ENCODE measurements at places on chromosomes 6 and 20.

DNA sequence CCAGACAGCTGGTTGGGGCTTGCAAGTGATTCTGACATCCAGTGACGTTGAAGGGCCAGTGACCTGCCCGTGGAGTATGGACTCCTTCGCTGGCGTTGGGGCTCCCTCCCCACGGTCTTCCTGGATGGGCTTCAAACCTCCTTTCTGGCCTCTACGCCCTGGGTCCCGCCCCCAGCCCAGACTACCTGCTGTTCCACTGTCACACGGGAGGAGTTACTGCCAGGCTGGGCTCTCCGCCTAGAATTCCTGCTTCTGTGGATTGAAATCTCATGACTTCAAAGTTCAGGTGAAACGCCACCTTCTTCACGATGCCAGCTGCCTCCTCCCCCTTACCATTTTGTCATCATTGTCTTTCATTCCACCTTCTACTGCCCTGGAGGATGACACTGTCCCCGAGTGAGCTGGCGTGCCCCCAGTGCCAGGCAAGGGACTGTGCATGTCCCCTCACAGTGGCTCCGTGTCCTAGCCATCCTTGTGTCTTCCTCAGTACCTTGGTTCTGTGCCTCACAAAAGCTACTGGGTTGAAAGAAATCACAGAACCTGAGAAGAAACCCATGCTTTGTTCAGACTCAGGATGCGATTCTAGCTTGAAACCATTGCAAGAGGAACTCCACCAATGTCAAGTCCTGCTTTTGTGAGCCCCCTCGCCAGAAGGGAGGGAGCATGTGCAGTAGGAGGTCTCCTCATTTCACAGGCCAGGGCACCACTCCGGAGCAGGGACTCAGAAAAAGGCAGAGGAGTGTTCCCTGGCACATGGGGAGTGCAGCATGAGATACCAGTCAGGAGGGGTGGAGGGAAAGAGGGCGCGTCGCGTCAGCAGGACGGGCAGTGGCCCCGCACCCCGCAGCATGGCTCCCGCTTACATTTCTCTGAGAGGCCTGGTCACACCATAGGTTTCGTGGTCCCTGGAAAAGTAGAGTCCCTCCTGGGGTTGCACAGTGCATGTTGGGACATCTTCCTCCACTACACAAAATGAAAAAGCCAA, 11.0 kb upstream of the IRF4 start:
- DNase-seq = no peak

- no peak for DNase-seq
Measured at GRCh38 chr6:122620902-122621301, 10.7 kb downstream of the PKIB start.

DNA sequence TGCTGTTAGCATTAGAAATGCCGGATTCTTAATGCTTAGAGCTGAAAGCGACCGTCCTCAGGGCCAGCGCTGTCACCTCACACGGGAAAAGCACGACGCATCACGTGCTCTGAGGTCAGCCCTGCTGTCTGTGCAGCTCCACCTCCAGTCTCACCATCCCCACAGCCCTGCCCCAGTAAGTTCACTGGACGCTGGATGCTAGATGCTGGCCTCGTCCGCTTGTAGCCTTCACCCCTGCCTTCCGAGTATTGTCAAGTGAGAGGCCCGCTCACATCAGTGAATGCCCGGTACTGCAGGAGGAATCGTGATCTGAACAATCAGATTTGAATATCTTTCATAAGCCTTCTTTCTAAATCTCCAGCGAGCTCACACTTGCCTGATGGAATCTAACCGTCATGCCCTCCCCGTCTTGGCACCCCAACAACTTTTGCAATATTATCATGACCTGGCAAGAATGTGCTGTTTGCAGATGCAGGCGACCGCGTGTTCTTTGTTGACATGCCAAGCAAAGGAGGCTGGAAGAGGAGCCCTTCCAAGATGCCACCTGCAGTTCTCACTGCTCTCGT, 64.9 kb downstream of the DLL1 start:
- no peak for DNase-seq

DNA sequence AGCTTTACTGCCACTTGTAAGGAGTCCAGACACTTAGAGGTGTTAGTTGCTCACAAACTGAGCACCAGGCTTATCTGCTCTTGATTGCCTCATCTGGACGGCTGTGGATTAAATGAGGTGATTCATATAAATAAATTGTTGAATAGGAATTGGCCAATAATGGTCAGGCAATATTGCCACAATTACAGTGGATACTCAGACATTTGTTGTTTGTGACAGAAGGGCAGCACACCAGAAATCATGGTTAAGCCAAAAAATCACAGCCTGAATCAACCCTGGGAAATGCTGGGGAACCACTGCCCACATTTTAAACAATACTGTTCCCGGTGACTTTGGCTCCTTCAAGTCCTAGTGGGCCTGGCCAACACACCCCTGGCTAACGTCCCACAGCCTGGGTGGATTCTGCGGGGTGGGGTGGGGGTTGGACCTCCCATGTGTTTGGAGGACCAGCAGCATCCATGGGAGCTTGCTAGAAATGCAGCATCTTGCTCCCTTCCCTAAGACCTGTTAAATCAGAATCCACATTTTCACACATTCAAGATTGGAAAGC, 29.5 kb upstream of the SPDEF start:
- no peak for DNase-seq

DNA sequence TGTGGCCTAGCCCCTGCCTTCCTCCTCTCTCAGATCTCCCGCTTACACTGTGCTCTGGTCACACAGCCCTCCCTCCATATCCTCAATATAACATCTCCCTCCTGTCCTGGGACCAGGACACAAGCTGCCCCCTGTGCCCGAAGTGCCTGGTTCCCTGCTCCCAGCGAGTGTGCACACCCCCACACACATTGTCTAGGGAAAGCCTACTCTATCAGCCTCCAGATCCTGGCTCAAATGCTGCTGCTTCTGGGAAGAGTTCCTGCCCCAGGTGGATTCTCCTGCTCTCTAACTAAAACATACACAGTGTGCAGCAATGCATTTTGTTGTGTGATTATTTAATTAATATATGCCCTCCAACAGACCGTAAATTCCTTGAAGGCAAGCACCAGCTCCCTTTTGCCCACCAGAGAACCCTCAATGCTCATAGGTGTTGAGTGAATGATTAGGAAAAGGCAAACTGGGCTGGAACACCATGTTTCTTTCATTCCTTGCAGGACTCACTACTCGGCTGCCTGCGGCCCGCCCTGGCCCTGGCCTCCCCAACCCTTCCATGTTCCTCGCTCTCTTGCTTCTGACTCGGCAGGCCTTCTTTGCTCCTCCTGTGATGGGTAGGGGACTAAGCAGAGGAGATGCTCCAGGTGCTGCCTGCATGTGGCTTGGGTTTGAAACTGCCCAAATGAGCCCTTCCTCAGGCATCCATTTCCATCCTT, 194.6 kb downstream of the ZDHHC14 start:
- no peak for DNase-seq

- peak; percentile 7 for DNase-seq
Measured at GRCh38 chr6:56595490-56596122, 47.1 kb downstream of the DST start.

GRCh38 chr20:5835321-5835821, 85.2 kb downstream of the SHLD1 start:
- DNase-seq = peak; percentile 30

DNA sequence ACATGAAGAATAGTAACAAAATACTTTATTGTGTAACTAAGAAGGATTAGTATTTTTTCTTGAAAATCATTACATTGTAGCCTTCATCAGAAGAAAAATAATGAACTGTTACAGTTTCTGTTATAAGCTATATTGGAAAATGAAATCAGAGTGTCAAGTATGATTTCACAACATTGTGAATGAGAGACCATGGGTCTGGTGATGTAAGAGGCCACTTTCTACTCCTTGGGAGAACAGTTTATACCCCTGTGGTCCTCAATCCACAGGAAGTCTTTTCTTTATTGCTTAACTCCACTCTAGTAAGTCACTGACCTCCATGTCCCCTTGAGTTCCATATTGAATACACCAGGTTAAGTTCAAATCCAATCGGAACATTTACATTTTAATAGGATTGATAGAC, 218.7 kb upstream of the FERMT1 start:
- DNase-seq = no peak

GRCh38 chr20:25063981-25064380, 6.0 kb upstream of the ACSS1 start:
- no peak for DNase-seq

DNA sequence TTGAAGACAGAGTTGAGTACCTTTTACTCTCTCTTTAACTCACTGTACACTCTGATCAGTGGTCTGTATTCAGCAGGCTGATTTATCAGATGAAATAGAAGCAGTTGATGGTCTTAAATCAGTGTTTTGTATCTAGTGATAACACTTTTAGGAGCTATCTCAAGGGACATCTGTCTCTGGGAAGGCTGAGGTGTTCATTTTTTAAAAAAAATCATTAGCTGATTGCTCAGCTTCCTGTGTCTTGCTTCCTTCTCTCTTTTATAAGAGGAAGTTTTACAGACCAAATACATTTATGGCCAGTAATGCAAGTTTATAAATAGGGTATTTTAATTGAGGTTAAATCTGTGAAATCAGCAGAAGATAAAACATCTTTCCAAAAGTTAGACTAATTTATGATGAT, 12.0 kb upstream of the CCDC170 start:
- DNase-seq = no peak

GRCh38 chr6:14807130-14807529, 438.7 kb upstream of the JARID2 start:
- DNase-seq = no peak

DNA sequence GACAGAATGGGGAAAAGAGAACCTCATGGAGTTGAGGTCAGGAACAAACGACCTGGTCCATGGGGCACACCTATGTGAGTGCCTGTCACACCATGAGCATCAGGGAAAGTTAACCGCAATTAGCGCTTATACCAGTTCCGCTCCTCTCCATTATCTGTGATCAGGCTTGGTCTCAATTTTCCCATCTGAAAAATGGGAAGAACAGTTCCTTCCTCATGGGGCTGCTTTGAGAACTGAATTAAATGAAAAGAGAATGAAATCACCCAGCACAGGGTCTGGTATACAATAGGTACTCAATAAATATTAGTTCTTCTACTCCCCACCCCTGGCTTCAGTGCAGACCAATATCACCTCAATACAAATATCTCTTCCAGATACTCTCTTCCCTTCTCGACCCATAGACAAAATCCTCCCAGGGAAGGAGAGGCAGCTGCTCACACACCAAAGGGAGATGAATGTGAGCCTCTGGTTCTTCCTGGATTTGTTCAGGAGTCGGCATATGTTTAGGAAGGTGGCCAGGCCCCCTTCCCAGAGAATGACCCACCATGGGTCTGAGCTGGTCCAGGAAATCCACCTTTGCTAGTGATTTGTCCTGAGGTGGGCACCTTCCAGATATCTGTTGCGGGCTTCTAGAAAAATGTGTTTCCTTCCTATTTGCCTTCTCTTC, 2.4 kb upstream of the PTGIS start:
- DNase-seq = no peak

DNA sequence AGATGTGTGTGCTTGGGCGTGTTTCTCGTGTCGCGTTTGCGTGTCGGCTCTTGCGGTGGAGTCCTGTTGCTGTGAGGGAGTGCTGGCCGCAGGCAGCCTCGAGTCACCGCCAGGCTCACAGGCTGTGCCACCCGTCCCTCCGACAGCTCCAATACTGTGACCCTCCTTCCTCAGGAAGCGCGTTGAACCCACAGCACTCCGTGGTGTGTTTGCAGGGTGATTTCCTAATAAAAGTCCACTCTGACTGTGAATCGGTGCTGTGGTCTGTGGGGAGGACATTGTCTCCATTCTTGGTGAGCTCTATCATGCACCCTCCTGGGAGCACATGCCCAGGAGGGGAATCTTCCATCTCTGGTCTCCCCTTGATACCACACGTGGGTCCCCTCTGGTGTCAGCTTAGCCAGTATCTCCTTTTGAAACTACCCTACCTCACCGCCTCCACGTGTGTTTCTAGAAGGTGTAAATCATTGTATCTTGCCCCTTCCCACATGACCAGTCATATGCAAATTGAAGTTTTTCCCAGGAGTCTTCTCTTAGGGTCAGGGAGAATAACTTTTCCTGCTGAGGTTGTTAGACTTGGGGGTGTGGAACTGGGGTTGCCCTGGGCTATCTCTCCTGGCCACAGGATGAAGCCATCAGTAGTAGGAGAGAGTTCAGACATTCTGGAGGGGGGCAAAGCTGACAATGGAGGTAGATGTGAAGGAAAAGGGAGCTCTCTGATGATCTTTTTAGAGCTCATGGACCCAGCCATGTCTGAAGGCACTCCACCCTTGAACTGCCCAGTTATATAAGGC, 13.3 kb upstream of the PCMTD2 start:
- DNase-seq = no peak

GRCh38 chr6:144321839-144322591, 36.9 kb downstream of the UTRN start:
- peak; percentile 47 for DNase-seq

DNA sequence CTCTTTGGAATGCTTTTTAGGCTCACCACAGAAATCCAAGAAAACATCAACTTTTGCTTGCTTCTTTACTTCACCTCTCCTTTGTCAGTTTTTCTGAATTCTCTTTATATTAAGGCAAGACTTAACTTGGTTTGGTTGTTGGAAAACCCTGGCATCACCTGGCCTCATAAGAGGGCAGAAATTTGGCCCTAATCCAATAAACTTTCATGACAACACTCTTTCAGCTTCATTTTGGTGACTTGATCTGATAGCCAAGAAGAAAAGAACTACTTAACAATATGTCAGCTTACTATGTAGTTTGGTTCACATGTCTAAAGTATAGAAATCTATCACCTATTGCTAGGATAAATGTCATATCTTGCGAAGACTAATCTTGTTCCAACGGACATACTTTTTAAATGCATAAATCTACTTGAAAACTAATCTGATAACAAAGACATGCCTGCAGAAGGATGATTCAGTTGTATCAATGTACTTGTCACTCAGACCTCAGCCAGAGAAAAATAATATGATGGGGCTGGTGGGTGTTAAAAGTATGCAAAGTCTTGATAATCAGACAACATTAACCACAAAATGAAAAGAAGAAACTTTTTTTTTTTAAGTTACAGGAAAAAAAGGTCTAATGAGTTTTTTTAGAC, 19.3 kb upstream of the HBS1L start:
- no peak for DNase-seq

- no peak for DNase-seq
Measured at GRCh38 chr6:34909320-34909883, 20.3 kb downstream of the ANKS1A start.

GRCh38 chr6:47737406-47737805, 39.0 kb downstream of the ADGRF4 start:
- DNase-seq = no peak

GRCh38 chr6:22147921-22148776, 148.7 kb downstream of the PRL start:
- DNase-seq = peak; percentile 7

DNA sequence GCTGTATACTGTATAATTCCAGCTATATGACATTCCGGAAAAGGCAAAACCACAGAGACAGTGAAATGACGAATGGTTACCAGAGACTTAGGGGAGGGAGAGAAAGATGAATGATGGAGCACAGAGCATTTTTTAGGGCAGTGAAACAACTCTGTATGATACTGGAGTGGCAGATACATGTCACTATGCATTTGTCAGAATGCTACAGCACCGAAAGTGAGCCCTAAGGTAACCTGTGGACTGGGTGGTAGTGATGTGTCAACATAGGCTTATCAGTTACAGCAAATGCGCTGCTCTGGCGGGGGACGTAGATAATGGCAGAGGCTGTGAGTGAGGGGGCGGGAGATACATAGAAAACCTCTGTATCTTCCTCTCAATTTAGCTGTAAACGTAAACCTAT, 201.3 kb upstream of the SSTR4 start:
- DNase-seq = no peak

GRCh38 chr6:42378536-42378935, 73.2 kb downstream of the TRERF1 start:
- no peak for DNase-seq

- DNase-seq = no peak
Measured at GRCh38 chr6:138054982-138055381, 52.2 kb downstream of the PERP start.

Data from H54 (cell line).